Gastrocnemius medialis (tissue), 4 donors: ENCODE measurements at places on chromosomes 7 and 10. TPM values are rescaled to one million over a fixed set of nuclear protein-coding genes. Genes with fewer than 3 reads are reported as not detected.

DNA sequence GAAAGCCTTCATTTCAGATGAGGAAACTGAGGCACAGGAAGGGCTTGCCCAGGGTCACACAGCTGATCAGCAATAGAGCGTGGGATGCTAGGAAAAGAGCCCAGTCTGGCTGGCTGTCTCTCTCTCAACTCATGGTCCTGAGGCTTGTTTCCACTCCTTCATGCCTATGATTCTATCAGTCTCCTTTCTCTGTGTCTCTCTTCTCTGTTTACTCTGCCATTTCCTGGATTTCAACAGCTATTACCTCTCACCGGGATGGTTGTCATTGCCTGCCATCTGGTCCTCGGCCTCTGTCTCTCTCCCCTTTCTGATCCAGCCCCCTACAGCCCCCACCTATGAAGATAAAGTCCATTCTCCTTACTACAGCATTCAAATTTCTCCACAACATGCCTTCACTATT, 93.3 kb upstream of the AGBL3 start:
- H3K4me1 ChIP-seq = peaks cover 7% of the 10 kb centered on the region
- peak overlapping the region; percentile 52 for H3K4me3 ChIP-seq
- no peaks in the 10 kb centered on the region for H3K36me3 ChIP-seq

DNA sequence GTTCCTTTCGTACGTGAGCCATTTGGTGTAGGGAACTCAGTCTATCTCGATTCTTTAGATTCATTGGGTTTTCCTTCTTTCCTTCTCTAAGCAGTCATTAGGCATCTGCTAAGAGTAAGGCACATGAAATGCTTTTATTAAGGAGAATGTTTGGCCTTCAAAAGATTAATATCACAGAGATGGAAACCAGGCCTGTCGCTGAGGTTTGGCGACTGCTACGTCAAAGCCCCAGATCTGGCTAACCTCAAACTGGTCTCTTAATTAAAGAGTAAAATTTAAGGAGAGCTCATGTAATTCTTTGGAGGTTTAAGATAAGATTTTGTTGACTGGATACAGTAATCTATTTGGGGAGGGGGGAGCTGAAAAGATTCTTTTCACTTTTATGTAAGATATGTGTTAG, 189.8 kb downstream of the JCAD start:
- no peaks in the 10 kb centered on the region for H3K36me3 ChIP-seq
- H3K27me3 ChIP-seq = no peaks in the 10 kb centered on the region
- no peaks in the 10 kb centered on the region for H3K4me1 ChIP-seq
- DNase-seq = no peak

AKR1C1 gene
- total RNA-seq = 210 TPM

CH25H gene
- total RNA-seq = 0.85 TPM

NEURL1 gene
- total RNA-seq = 88.1 TPM

FAM221A gene
- 2.2 TPM for total RNA-seq
